SJCRH30 (cell line): ENCODE measurements at places on chromosomes 7 and 10. TPM values are rescaled to one million over a fixed set of nuclear protein-coding genes. Genes with fewer than 3 reads are reported as not detected.

DNA sequence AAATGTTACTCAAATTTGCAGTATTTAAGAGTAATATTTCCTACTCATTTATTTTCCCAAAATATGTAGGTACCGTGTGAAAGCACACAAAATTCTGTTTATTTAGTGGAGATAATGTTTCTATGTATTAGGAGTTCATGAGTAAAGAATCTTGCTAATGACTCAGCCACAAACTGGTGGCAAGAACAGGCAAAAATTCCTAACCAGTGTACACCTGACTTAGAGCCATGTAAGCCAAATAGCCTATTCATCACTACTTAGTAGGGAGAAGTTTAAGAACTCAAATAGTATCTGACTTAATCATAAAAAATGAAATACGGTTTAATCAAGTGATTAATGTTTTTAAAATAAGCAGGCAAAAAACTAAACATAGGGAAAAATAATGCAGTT is 169.0 kb downstream of the SRPK2 start:
- DNase-seq, result no peak

PALD1 gene
- total RNA-seq, result 12.5 and 12.8 TPM in 2 replicates

DNA sequence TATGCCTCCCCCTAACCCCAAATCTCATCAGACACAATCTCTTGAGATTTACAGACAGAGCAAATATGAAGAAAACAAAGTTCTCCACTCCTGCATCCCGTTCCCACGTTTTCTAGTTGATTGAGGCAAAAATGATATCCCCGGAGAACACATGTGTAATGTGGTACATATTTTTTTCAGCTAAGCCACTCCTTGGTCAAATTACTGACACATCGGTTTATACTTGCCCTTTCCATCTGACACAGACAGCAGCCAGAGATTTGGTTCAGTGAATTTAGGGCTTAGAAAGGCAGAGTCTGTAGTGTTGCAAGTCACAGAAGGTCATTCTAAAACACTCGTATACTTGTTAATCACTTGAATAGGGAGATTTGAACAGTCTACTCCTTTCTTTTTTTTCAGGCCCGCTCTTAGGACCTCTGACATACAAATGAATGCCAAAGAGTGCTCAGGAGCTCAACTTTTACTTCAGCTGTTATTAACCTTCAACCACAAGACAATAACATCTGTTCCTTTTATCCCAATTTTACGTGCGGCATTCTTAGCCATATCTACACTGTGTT is 1.8 kb upstream of the DDX50 start:
- DNase-seq, result peak; percentile 48

- no peak for DNase-seq
These were observed 34.5 kb downstream of the LYZL1 start for GRCh38 chr10:29323367-29323766.

GRCh38 chr7:19775578-19775977 is 2.2 kb upstream of the TMEM196 start:
- no peak for DNase-seq

DNA sequence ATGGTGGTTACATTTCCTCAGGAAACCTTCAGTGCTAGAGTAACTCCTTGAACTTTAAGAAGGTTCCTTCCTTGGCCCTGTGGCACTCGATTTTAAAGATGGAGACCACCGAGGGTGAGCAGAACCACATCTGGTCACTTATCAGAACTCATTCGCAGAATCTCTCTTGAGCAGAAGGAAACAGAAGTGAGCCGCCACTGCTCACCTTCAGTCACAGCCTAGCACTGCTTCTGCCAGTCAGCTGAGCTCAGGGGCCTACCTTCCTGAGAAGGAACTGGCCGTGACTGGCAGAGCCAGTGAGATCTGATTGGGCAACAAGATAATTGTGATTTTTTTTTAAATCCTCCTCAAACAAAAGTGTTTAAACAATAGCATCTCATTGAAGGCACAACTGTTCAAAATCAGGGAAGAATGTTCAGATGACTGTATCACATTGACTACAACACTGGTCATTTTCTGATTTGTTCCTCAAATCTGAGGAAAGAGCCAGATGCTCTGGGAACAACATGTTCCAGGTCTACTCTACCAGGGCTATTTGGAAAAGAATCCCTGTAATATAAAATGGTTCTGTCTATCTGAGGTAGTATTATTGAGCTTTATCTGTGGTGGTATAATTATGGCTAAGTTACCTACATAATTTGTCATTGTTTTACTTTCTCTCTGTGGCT is 2.7 kb upstream of the SYPL1 start:
- DNase-seq, result no peak

GRCh38 chr7:30460246-30460633 is 18.3 kb downstream of the NOD1 start:
- DNase-seq, result no peak

GRCh38 chr7:22435105-22435504 is 64.9 kb downstream of the STEAP1B start:
- no peak for DNase-seq

CYP17A1 gene
- not detected in 2 replicates for total RNA-seq

DNA sequence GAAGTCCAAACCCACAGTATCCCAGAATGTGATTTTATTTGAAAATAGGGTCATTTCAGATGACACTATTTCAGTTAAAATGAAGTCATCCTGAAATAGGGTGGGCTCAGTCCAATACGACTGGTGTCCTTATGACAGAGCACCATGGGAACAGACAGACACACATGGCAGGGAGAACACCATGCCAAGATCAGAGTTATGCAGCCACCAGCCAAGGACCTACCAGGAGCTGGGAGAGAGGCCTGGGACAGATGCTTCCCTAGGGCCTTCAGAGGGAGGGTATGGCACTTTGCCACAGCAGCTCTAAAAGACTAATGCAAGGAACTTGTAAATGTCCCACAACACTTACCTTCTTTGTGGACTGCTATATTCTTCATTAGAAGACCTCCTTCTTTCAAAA is 226.5 kb downstream of the NEBL start:
- no peak for DNase-seq

DNA sequence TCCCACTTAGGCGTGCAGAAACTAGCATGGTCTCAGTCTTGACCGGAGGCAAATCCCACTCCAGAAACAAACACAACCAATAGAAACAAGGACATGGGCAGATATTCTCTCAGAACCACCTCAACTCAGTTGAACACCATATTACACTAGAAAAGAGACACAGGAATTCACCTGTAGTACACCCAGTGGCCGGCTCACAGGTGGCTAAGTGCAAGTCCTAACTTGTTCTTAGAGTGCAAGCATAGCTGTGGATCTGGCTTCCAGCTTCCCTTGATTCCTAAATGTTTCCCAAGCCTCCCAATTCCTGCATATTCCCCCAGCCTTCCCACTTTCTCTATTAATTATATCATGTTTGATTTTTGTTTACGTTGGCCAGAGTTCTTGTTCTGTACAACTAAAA is 164.4 kb downstream of the TPK1 start:
- DNase-seq, result no peak

DNA sequence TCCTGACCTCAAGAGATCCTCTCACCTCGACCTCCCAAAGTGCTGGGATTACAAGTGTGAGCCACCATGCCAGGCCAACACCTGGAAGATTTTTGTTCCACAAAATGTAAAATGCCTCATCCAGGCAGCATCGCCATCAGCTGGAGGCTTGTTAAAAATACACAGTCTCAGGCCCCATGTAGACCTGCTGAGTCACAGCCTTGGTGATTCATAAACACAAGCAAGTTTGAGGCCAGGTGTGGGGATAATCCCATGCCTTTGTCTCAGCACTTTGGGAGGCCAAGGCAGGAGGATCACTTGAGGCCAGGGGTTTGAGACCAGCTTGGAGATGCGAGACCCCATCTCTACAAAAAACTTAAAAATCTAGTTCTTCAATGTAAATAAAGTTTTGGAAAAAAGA is 49.1 kb upstream of the FOXK1 start:
- DNase-seq, result peak; percentile 20

PDAP1 gene
- 72.8 and 76.8 TPM in 2 replicates for total RNA-seq

DNA sequence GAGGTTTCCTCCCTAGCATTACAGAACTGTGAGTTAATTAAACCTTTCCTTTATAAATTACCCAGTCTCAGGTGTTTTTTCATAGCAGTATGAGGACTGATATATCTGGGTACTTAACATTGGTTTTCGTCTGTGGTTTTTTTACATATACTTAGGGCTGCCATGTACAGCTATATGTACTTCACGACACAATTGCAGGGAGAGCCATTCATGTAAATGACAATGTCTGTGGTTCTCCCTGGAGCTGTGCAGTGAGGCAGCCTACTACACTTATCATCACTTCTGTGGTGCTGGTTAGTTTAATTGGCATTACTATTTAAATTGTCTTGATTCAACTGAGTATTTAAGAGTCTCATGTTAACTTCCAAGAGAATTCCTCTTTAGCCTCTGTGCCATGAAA is 40.7 kb downstream of the AVL9 start:
- no peak for DNase-seq

- DNase-seq, result no peak
These were observed 606.2 kb upstream of the TEX47 start for GRCh38 chr7:89401690-89402089.

EPHB6 gene
- 0.10 and 0.14 TPM in 2 replicates for total RNA-seq

OR6V1 gene
- not detected in 2 replicates for total RNA-seq

GRCh38 chr7:155333346-155334234 is 35.9 kb downstream of the INSIG1 start:
- no peak for DNase-seq
